HT-29 (cell line): ENCODE measurements at places on chromosomes 2 and 18. TPM values are rescaled to one million over a fixed set of nuclear protein-coding genes. Genes with fewer than 3 reads are reported as not detected.

DNA sequence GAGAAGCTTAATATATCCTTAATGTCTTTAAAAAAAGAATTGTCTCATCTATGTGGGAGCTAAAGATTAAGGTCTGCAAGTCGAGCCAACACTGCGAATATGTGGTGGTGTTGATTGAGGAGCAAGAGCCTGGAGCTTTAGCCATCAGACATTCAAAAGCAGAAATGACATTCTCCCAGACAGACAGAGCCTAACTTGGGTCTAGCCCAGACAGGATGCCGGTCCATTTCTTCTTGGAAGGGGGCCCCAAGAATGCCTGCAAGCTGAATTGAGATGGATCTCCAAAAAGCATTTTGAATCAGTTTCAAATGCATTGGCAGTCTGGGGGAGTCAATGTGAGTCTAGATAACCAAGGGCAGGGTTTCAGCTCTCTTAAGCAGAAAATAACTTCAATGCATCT, 30.1 kb upstream of the EML4 start:
- no peak for DNase-seq

Gene ANKRD30B
- total RNA-seq = 0.03 and 0.33 TPM in 2 replicates

Gene STPG4
- 6.9 and 7.1 TPM in 2 replicates for total RNA-seq

Gene TUBA3E
- total RNA-seq = not detected in 2 replicates

Gene TWIST2
- total RNA-seq = not detected in 2 replicates
